Endothelial cell (in vitro differentiated cells): ENCODE measurements at places on chromosomes 7 and 10.

DNA sequence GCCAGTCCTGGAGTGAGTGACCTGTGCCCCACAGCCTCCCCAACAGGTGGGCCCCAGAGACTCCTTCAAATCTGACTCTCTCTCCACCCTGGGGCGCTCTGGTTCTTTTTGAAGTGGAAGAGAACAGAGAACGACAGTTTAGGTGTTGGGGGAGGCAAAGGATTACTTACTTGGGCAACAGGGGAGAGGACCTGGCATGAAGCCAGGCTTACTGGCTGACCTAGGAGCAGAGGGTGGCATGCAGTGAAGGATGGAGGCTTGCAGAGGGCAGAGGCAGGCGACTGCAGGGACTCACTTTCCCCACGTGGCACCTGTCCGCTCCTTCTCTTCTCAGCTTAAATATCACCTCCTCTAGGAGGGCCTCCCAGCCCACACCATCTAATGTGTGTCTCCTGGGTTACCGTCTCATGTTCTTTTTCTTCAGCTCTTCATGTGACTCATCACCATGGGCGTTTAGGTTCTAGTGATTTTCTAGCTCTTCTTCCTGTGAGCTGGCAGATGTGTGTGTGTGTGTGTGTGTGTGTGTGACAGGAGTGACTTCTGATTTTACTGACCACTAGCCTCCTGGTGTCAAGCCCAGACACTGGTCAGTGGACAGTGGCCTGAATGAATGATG, 15.5 kb downstream of the LZTS2 start:
- no peak for DNase-seq

DNA sequence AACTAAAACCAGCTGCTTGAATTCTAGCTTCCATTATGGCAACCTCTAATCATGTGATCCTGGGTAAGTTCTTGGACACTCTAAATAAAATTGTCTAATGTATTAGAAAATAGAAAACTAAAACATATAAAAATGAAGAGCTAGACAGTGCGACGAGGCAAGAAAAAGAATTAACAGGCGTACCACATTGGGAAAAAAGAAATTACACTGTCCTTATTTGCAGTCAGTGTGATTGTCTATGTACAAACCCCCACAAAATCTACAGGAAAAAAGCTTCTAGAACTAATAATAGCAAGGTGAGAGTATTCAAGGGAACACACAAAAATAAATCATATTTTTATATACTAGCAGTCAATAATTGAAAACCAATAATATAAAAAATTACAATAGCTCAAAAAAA, 625.6 kb upstream of the MKI67 start:
- no peak for DNase-seq

- no peak for DNase-seq
Observed at GRCh38 chr7:47563521-47563920, 18.4 kb downstream of the TNS3 start.

DNA sequence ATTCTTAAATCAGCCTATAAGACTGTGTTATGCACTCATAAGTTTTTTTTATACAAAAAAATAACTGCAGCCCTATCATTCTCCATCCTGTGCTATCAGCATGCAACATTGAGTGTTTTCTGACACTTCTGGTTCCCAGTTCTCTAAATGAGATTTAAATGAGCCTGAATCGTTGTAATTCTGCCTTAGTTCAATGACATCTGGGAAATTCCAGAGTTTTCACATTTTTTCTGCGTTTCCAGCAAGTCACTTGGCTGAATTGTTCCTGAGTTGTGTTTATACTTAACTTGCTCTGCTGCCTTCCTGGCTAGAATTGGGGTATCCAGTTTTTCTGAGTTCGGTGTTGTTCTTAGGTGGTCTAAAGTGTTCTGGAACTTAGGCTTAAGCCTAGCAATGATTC, 636.1 kb upstream of the FZD8 start:
- DNase-seq = no peak

DNA sequence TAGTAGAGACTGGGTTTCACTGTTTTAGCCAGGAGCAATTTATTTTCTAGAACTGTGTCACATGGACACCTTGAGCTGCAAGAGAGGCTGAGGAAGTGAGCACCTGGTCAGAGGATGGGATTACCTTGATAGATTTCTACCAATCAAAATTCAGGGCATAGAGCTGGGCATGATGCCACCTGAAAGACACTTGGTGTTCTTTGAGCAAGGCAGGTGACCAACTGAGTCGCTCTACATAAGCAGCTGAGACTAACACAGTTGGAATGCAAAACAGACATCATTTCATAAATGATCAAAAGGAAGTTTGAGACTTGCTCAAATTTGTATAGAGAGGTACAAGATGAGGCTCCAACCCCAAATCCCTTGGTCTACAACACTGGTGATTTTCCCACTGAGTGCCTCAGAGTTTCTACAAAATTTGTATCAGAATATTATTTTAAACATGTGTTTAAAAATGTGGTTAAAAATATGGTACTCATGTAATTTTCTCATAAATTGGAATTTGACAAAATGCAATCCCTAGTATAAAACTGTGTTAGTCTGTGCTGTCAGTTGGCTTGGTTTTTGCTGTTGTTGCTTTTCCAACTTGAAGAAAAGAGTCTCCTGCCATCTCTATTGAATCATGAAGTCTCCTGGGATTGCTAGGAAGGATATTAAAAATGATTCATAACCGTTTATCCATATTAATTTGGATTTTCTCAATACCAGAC, 156.4 kb upstream of the MDFIC start:
- no peak for DNase-seq

DNA sequence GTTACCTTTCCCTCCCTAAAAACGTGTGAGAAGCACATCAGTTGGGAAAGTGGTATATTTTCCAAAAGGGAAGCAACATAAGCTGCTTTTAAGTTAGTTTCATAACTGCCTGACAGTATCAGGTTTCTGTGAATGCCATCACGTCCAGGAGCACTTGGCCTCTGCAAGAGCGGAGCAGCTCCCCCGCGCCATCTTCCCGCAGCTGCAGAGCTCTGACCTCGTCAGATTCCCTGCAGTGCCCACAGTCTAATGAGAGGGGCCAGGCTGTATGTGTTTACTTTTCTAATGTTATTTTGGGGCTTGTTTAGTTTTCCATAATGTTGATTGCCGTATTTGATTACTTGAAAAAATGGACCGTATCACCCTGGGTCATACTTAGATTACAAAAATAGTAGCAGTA, 74.2 kb downstream of the MGMT start:
- DNase-seq = no peak

DNA sequence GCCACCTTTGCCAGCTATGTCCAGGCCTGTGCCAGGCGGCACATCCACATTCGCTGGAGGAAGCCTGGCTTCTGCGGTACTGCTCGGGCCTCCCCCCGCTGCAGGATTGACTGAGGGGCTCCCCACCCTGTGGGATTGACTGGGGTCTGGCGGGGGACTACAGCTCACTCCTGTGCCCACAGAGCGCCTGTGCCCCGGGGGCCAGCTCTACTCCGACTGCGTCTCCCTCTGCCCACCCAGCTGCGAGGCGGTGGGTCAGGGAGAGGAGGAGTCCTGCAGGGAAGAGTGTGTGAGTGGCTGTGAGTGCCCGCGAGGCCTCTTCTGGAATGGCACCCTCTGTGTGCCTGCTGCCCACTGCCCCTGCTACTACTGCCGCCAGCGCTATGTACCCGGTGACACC, 6.7 kb upstream of the ZNF467 start:
- DNase-seq = no peak

GRCh38 chr7:2913760-2914387, 69.8 kb upstream of the GNA12 start:
- DNase-seq = no peak

DNA sequence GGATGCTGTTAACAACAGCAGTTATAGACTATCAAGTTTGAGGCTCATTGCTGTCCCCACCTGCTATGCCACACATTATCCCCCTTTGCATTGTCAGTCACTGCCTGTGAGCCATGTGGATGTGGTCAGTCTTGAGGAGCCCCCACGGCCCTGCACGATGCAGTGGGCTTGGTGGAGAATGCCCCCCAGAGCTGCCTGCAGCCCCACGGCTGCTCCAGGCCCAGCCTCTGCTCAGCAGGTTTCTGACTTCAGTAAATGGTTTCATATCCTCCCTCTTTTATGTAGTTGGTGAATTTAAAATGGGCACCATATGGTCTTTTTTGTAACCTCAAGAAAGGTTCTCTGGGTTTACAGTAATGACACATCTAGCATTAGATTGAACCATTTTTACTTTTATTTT, 164.1 kb downstream of the EBF3 start:
- DNase-seq = no peak

DNA sequence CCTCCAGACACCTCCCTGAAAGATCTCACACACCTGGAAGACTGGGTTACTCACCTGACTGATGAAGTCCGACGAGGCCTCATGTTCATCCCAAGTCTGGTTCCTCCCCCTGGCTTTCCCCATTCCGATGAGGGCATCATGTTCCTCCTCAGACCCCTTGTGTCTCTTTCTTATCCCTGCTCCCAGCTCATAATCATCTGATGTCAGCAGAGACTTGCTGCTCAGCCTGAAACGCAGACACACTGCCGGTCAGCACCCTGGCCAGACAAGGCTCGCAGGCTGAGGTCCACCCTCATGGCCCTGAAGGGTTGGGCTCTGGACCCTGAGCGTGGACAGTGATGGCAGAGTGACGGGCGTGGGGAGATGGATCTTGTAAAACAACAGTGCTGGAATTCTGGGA, 64.3 kb downstream of the TNRC18 start:
- no peak for DNase-seq

GRCh38 chr10:50501478-50501877, 122.3 kb downstream of the SGMS1 start:
- DNase-seq = no peak

- DNase-seq = no peak
Observed at GRCh38 chr7:12028508-12028907, 182.6 kb upstream of the TMEM106B start.

- no peak for DNase-seq
Observed at GRCh38 chr7:25664593-25664992, 436.3 kb upstream of the NPVF start.
